Activated CD4-positive, alpha-beta memory T cell treated with anti-CD3 and anti-CD28 coated beads, Interleukin-2, amount 10 ng/mL, durations not matched to agents 7 days and 5 days (primary cell): ENCODE measurements at places on chromosomes 1 and 21.
A peak's percentile ranks its signal among the peaks of the same experiment; 100 is the strongest.

GRCh38 chr1:186994897-186995296 is 166.1 kb downstream of the PLA2G4A start:
- H3K27me3 ChIP-seq = peaks cover 4% of the 10 kb centered on the region
- H3K27ac ChIP-seq = no peak overlapping the region
- no peak for DNase-seq
- no peak overlapping the region for H3K4me3 ChIP-seq

DNA sequence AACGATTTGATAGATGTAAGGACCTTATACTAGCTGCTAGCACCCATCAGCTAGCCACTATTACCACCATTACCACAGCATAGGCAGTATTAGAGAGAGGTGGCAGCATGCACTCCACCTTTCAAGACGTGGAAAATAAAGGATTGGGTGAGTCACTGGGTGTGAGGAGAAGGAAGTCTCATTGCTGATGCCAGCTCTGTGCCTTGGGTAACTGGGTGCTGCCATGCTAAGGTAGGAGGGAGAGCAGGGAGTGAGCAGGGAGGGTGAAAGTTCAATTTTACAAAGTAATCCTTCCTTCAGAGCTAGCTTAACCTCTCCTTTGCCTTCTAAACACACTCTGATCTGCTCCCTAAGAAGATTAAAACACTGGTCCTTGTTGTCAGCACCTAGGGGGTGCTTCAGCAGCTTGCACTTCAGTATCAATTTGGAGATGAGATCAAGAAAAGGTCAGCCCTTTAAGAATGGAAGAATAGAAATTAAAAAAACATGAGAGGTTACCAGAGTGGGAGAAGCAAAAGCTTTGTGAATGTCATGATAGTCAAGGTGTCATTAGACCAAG is 1.8 kb upstream of the LIN9 start:
- H3K36me3 ChIP-seq = peaks cover under 1% of the 10 kb centered on the region
- H3K27ac ChIP-seq = no peak overlapping the region
- no peak for DNase-seq
- H3K27me3 ChIP-seq = peaks cover 27% of the 10 kb centered on the region
- peak overlapping the region; percentile 74 for H3K4me3 ChIP-seq
- H3K4me1 ChIP-seq = peaks cover 25% of the 10 kb centered on the region

- H3K27me3 ChIP-seq = no peaks in the 10 kb centered on the region
- no peak for DNase-seq
- H3K4me1 ChIP-seq = no peaks in the 10 kb centered on the region
- no peaks in the 10 kb centered on the region for H3K36me3 ChIP-seq
- no peak overlapping the region for H3K27ac ChIP-seq
These were observed 605.5 kb downstream of the KIF26B start for GRCh38 chr1:245760301-245760700.

GRCh38 chr1:178634445-178634844 is 90.6 kb upstream of the RALGPS2 start:
- no peaks in the 10 kb centered on the region for H3K27me3 ChIP-seq
- H3K27ac ChIP-seq = no peak overlapping the region
- H3K36me3 ChIP-seq = no peaks in the 10 kb centered on the region

DNA sequence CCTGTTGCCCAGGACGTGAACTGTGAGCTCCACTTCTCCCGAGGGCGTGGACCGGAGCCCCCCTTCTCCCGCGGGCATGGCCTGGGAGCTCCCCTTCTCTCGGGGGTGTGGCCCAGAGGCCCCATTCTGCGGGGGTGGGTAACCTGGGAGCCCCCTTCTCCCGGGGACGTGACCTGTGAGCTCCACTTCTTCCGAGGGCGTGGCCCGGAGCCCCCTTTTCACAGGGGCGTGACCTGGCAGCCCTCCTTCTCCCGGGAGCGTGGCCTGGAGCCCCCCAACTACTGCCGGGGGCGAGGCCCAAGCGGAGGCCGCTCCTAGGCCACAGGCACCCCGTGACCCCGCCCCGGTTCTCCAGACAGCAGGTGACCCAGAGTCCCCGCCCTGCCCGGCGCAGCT is 320 bp downstream of the C1orf174 start:
- peaks cover 15% of the 10 kb centered on the region for H3K36me3 ChIP-seq
- H3K4me3 ChIP-seq = peak overlapping the region; percentile 94
- H3K4me1 ChIP-seq = peaks cover 50% of the 10 kb centered on the region
- no peak for DNase-seq
- peak overlapping the region; percentile 99 for H3K27ac ChIP-seq

DNA sequence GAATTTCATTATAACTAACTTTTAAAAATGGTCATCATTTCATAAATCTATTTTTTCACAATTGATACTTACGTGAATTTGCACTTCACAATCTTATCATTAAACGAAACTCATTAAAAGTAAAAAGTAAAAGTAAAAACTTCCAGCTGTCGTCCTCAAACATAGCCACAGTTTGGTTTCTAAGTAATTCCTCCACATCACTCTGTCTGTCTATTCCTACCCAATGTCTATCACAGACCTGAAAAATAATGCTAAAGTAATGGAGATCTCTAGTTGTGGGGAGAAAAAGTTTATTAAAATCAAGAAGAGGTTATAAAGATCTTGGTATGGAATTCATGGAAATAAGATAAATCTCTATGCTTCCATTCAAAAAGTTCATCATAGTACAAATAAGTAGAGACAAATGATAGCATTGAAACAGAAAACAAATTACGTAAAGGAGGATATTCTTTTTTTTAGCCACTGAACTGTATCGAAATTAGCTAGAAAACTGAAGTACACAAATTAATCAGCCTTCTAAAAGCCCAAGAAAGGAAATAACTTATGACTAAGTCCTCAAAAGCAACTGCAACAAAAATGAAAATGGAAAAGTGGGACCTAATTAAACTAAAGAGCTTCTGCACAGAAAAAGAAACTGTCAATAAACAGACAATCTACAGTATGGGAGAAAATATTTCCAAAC is 148.6 kb downstream of the TIAM1 start:
- H3K36me3 ChIP-seq = peaks cover 44% of the 10 kb centered on the region
- no peaks in the 10 kb centered on the region for H3K27me3 ChIP-seq
- no peak for DNase-seq
- peak overlapping the region; percentile 67 for H3K4me3 ChIP-seq
- H3K4me1 ChIP-seq = peaks cover 48% of the 10 kb centered on the region

GRCh38 chr1:231045286-231045685 is 5.2 kb upstream of the FAM89A start:
- H3K4me3 ChIP-seq = no peak overlapping the region
- H3K27me3 ChIP-seq = peaks cover 39% of the 10 kb centered on the region
- no peak for DNase-seq
- peaks cover 4% of the 10 kb centered on the region for H3K4me1 ChIP-seq
- no peaks in the 10 kb centered on the region for H3K36me3 ChIP-seq

DNA sequence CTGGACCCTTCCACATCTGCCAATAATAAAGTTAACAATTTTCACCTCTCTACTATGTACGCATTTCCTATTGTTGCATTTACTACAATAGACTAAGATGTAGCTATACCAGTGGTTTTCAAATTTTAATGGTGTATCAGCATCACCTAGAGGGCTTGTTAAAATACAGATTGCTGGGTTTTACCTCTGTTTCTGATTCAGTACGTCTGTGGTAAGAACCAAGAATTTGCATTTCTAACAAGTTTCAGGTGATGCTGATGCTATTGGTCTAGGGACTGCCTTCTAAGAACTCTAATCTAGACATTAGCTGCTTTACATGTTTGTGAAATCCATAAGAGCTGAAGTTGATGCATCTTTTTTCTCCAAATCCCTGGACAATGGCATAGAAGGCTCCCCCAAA is 59.7 kb downstream of the ERICH3 start:
- DNase-seq = no peak
- no peaks in the 10 kb centered on the region for H3K27me3 ChIP-seq
- no peak overlapping the region for H3K27ac ChIP-seq
- no peaks in the 10 kb centered on the region for H3K36me3 ChIP-seq

DNA sequence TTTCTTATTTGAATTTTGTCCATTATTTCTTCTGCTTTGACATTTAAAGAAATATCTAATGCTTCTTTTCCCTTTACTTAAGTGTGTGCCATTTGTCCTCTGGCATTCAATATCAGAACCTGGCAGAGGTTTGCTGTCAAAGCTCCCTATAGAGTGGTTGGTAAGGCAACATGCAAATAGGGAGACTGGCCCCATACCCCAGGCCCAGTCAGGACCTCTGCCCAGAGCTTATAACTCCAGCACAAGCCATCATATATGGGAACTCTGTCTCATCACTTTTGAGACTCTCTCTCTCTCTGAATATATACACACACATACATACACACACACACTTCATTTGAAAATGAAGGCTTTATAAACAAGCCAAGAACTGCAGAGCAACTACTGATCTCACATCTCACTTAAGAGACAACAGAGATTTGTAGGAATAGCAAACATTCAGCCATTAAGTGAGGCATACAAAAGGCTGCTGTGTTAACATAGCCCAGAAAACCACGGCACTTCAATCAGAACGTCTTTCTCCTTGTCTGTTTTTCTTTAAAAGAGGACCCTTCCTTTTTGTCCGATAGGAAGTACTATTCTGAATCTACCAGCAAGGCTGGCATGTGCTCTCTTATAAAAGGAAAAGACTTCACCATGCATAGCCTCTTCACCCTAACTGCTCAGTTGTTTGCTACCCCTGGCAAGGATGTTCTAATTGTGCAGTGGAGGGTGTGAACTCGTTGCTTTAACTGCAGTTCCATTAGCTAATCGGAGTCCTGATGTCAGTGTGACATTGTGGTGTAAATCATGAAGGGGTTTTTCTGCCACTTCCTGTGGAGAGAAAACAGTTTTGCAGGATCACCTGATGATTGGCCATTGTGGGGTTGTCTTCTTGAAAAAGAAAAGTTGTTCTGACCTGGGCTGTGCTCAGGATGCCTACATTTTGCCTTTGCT is 101.7 kb downstream of the NR5A2 start:
- no peaks in the 10 kb centered on the region for H3K36me3 ChIP-seq
- DNase-seq = peak; percentile 24
- peaks cover 16% of the 10 kb centered on the region for H3K4me1 ChIP-seq
- H3K4me3 ChIP-seq = no peak overlapping the region

DNA sequence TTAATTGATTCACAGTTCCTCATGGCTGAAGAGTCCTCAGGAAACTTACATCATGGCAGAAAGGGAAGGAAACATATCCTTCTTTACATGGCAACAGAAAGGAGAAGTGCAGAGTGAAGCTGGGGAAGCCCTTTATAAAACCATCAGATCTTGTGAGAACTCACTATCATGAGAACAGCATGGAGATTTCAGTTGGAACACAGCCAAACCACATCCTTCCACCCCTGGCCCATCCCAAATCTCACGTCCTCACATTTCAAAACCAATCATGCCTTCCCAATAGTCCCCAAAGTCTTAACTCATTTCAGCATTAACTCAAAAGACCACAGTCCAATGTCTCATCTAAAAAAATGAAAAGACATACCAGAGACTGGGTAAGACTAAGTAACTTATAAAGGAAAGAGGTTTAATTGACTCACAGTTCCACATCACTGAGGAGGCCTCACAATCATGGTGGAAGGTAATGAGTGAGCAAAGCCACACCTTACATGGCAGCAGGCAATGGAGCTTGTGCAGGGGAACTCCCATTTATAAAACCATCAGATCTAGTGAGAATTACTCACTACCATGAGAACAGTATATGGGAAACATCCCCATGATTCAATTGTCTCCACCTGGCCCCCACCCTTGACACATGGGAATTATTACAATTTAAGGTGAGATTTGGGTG is 105.2 kb downstream of the MRPL39 start:
- H3K4me3 ChIP-seq = no peak overlapping the region
- no peaks in the 10 kb centered on the region for H3K27me3 ChIP-seq
- peaks cover 23% of the 10 kb centered on the region for H3K36me3 ChIP-seq
- H3K4me1 ChIP-seq = peaks cover 27% of the 10 kb centered on the region

GRCh38 chr1:226405411-226405988 is 2.4 kb downstream of the PARP1 start:
- peak; percentile 47 for DNase-seq
- peaks cover 36% of the 10 kb centered on the region for H3K36me3 ChIP-seq
- peak overlapping the region; percentile 89 for H3K27ac ChIP-seq
- H3K27me3 ChIP-seq = no peaks in the 10 kb centered on the region
- H3K4me3 ChIP-seq = peak overlapping the region; percentile 85
- peaks cover 44% of the 10 kb centered on the region for H3K4me1 ChIP-seq

GRCh38 chr1:170252851-170253579 is 107.3 kb downstream of the NTMT2 start:
- DNase-seq = no peak
- H3K36me3 ChIP-seq = no peaks in the 10 kb centered on the region
- H3K27ac ChIP-seq = no peak overlapping the region
- no peaks in the 10 kb centered on the region for H3K27me3 ChIP-seq
- no peak overlapping the region for H3K4me3 ChIP-seq
- peaks cover 10% of the 10 kb centered on the region for H3K4me1 ChIP-seq

- H3K27me3 ChIP-seq = peaks cover 12% of the 10 kb centered on the region
- DNase-seq = no peak
- H3K27ac ChIP-seq = no peak overlapping the region
- H3K4me3 ChIP-seq = no peak overlapping the region
- H3K36me3 ChIP-seq = no peaks in the 10 kb centered on the region
- peaks cover 2% of the 10 kb centered on the region for H3K4me1 ChIP-seq
These were observed 33.8 kb downstream of the HHAT start for GRCh38 chr1:210362526-210362925.

- H3K4me3 ChIP-seq = no peak overlapping the region
- no peak for DNase-seq
- no peak overlapping the region for H3K27ac ChIP-seq
- peaks cover 4% of the 10 kb centered on the region for H3K4me1 ChIP-seq
These were observed 163.2 kb upstream of the CSF3R start for GRCh38 chr1:36645867-36646266.

GRCh38 chr1:44500181-44501046 is 95.4 kb downstream of the RNF220 start:
- no peaks in the 10 kb centered on the region for H3K4me1 ChIP-seq
- no peak overlapping the region for H3K27ac ChIP-seq
- no peak overlapping the region for H3K4me3 ChIP-seq
- peaks cover 9% of the 10 kb centered on the region for H3K27me3 ChIP-seq
